ENCODE measurements at places on chromosomes 5 and 9. TPM values are rescaled to one million over a fixed set of nuclear protein-coding genes. Genes with fewer than 3 reads are reported as not detected.

DNA sequence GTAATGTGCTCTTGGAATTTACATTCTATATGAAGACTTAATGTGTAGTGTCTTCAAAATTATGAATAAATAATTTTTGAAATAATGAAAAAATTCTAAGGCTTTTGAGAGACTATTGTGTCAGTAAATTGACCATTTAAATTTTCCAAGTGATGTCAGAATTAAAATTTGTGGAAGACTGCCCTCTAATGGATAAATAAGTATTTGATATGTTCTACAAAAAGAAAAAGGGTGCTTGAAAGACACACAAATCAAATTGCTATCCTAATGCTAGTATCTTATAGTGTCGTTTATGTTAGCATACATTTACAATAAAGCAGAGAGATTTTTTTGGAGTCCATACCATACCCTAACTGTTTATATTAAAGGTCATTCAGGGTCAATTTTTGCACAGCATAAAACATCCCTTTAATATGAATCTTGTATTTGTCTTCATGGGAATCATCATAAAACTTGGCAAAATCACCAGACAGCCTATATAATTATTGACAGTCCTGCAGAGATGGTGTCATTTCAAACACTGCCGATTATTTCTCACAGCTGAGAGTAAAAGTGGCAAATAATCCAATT lies 120.8 kb upstream of the SLC27A6 start:
- no peak overlapping the region for H3K4me3 ChIP-seq
- no peaks in the 10 kb centered on the region for H3K4me1 ChIP-seq
- no peak for DNase-seq
- no peaks in the 10 kb centered on the region for H3K27me3 ChIP-seq

GRCh38 chr9:116116393-116116792 lies 37.2 kb upstream of the PAPPA start:
- DNase-seq = no peak
- H3K4me1 ChIP-seq = no peaks in the 10 kb centered on the region
- no peaks in the 10 kb centered on the region for H3K27me3 ChIP-seq
- no peaks in the 10 kb centered on the region for H3K36me3 ChIP-seq
- H3K27ac ChIP-seq = no peak overlapping the region
- H3K4me3 ChIP-seq = no peak overlapping the region

- no peak for DNase-seq
- no peak overlapping the region for H3K4me3 ChIP-seq
- H3K27ac ChIP-seq = no peak overlapping the region
These were observed 20.1 kb downstream of the ZNF462 start for GRCh38 chr9:106883030-106883429.

DNA sequence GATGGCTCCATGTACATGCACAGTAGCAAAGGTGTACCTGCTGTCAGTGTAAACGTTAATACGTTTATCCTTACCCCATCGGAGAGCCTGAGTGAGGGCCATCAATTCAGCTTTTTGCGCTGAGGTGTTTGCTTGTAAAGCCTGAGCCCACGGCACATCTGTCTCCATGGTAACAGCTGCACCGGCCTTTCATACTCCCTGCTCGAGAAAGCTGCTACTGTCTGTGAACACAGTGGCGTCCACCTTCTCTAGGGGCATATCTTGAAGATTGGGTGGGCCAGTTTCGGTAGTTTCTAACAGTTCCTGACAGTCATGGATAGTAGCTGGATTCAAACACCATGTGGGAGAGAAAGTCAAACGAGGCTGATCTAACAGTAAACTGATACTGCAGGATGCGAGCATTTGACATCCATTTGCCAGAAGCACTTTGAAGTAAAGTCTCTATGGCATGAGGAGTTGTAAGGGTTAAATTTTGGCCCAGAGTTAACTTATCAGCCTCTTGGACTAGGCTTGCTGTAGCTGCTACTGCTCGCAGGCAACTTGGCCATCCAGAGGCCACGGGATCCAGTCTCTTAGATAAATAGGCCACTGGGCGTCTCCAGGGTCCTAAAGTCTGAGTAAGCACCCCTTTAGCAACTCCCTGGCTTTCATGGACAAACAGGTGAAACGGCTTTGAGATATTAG lies 21.0 kb upstream of the RHOBTB3 start:
- H3K27ac ChIP-seq = no peak overlapping the region
- DNase-seq = no peak
- H3K36me3 ChIP-seq = no peaks in the 10 kb centered on the region
- H3K4me3 ChIP-seq = no peak overlapping the region
- H3K27me3 ChIP-seq = no peaks in the 10 kb centered on the region
- H3K4me1 ChIP-seq = no peaks in the 10 kb centered on the region

GRCh38 chr5:116532762-116533525 lies 41.7 kb downstream of the SEMA6A start:
- no peak overlapping the region for H3K4me3 ChIP-seq
- DNase-seq = no peak
- no peaks in the 10 kb centered on the region for H3K36me3 ChIP-seq

- no peaks in the 10 kb centered on the region for H3K36me3 ChIP-seq
- no peak overlapping the region for H3K27ac ChIP-seq
- DNase-seq = no peak
- peaks cover 2% of the 10 kb centered on the region for H3K4me1 ChIP-seq
These were observed 56.2 kb downstream of the SYK start for GRCh38 chr9:90857855-90858254.

DNA sequence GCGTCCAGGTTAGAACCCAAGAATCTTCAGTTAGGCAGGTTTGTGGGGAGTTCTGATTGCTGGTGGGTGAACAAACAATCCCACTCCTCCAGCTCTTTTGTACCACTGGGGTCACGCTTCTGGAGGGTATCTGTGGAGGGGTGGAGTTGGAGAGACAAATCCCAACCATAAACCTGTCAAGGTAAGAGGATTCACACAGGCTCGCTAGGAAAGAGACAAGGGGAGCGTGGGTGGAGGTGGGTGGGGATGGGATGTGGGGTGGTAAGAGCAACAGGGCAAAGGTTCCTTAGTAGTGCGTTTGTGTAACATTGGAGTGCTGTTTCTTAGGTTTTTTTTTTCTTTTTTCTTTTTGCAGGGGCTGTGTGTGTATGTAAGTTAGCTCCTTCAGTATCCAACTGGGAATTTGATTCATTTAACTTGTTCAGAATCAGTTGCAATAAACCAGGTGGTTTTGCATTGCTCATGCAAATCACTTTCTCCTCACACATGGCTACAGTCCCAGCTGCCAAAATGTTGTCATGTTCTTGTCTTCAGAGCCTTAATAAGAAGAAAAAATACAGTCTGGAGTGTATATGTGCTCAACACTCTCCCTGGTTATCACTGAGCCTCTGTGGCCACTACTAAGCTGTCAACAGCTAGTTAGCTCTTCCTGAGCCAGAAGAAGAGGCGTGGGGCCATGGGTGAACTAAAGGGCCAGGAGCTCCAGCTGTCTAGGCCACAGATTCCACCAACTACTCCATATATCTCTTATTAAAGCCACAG lies 164.0 kb upstream of the RAD23B start:
- H3K36me3 ChIP-seq = no peaks in the 10 kb centered on the region
- H3K27ac ChIP-seq = no peak overlapping the region
- no peak overlapping the region for H3K4me3 ChIP-seq
- no peaks in the 10 kb centered on the region for H3K27me3 ChIP-seq
- no peak for DNase-seq

GRCh38 chr5:166726406-166726805 lies 1565.0 kb upstream of the WWC1 start:
- H3K4me1 ChIP-seq = no peaks in the 10 kb centered on the region
- DNase-seq = no peak
- H3K36me3 ChIP-seq = no peaks in the 10 kb centered on the region

GRCh38 chr5:172007175-172008110 lies 1.0 kb upstream of the FBXW11 start:
- H3K4me3 ChIP-seq = peak overlapping the region; percentile 92
- peaks cover 30% of the 10 kb centered on the region for H3K4me1 ChIP-seq
- no peaks in the 10 kb centered on the region for H3K36me3 ChIP-seq
- no peak for DNase-seq

DNA sequence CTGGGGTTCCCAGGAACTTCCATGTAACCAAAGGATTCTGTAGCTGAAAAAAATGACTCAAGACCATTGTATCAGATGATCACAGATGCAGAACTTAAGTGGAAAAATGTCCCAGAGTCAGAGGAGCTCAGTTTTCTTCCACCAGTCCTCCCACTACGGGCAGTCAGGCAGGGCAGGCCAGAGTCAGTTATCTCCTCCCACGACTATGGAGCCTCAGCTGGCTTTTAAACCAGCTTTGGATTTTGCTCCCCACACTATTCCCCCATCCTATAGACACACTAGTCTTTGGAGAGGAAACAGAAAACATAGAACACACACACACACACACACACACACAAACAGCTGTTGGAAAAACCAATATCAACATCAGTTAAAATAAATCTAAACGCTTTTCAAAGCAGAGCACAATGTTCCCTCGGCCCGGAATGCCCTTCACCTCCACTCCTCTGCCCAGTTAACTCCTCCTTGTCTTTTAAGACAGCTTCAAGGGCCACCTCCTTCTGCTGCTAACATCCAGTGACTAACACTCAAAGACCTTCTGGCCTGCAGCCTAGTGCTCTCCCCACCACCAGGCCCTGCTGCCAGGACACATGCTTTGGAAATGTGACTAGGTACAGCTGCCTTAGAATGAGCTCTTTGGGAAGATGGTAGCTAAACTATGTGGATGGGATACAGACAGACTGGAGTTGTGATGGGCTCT lies 56.8 kb downstream of the NIPAL4 start:
- peaks cover 8% of the 10 kb centered on the region for H3K4me1 ChIP-seq
- no peak overlapping the region for H3K27ac ChIP-seq
- no peak overlapping the region for H3K4me3 ChIP-seq
- DNase-seq = no peak

DNA sequence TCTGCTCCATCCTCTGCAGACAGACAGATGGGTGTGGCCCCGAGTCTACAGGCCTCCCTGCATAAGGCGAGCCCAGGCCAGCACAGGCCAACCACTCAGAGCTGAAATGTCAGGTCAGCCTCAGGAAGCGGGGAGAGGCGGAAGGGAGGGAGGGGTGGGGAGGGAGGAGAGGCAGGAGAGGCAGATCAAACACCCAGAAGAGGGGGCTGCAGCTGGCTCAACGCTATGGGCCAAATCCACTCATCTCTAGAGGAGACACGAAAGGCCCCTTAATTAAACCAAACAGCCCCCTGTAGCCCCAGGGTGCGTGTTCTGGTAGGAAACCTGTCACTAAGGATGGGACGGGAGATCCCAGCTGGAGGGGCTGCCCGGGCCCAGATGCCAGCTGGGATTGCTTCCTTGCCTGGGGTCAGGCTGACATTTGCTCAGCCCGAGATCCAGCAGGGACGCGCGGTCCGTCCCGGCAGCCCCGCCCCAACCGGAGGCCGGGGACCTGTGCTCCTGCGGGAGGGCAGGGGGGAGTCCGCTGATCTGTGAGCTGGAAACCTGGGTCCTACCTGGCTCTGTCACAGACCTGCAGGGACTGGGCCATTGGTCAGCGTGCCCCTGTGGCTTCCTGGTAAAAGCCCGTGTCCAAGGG lies 97.2 kb upstream of the SARDH start:
- H3K27ac ChIP-seq = no peak overlapping the region
- H3K4me1 ChIP-seq = no peaks in the 10 kb centered on the region
- H3K27me3 ChIP-seq = no peaks in the 10 kb centered on the region
- H3K4me3 ChIP-seq = no peak overlapping the region

GRCh38 chr5:148953711-148954110 lies 109.2 kb downstream of the SH3TC2 start:
- H3K36me3 ChIP-seq = no peaks in the 10 kb centered on the region
- DNase-seq = no peak
- no peak overlapping the region for H3K27ac ChIP-seq
- no peaks in the 10 kb centered on the region for H3K4me1 ChIP-seq
- no peaks in the 10 kb centered on the region for H3K27me3 ChIP-seq

DNA sequence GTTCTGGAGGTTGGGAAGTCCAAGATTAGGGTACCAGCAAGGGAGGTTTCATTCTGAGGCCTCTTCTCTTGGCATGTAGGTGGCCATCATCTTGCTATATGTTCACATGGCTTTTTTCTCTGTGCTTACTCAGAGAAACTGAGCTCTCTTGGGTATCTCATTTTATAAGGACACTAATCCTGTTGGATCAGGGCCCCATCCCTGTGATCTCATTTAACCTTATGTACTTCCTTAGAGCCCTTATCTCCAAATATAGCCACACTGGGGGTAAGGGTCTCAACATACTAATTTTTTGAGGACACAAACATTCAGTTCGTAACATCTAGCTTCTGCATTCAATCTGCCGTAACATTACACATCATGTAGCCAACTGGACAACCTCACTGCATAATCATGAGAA lies 6.6 kb downstream of the DHX29 start:
- H3K36me3 ChIP-seq = peaks cover 13% of the 10 kb centered on the region
- DNase-seq = no peak
- no peak overlapping the region for H3K4me3 ChIP-seq
- no peaks in the 10 kb centered on the region for H3K27me3 ChIP-seq
- no peak overlapping the region for H3K27ac ChIP-seq
- H3K4me1 ChIP-seq = peaks cover 3% of the 10 kb centered on the region

DNA sequence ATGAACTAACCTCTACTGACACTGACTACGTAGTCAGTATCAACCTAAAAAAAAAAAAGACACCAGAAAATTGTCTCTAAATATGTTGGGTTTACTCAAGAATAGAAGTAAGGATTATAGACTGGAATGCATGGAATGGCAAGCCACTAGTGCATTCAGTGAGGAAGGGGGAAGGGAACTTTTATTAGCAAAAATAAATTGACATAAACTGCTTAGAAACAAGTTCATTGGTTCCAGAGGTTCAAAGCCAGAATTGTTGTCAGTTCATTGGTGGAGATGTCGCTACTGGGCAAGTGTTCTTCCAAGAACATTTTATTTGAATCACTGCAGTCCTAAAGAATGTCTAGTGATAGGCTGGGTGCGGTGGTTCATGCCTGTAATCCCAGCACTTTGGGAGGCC lies 26.1 kb upstream of the AOPEP start:
- peaks cover 7% of the 10 kb centered on the region for H3K27me3 ChIP-seq
- H3K4me1 ChIP-seq = no peaks in the 10 kb centered on the region
- no peaks in the 10 kb centered on the region for H3K36me3 ChIP-seq
- no peak for DNase-seq
- no peak overlapping the region for H3K4me3 ChIP-seq

GRCh38 chr5:169442403-169442874 lies 141.1 kb upstream of the SPDL1 start:
- H3K27me3 ChIP-seq = no peaks in the 10 kb centered on the region
- no peak overlapping the region for H3K4me3 ChIP-seq
- no peaks in the 10 kb centered on the region for H3K36me3 ChIP-seq
- H3K4me1 ChIP-seq = no peaks in the 10 kb centered on the region
- no peak overlapping the region for H3K27ac ChIP-seq
- DNase-seq = no peak

DNA sequence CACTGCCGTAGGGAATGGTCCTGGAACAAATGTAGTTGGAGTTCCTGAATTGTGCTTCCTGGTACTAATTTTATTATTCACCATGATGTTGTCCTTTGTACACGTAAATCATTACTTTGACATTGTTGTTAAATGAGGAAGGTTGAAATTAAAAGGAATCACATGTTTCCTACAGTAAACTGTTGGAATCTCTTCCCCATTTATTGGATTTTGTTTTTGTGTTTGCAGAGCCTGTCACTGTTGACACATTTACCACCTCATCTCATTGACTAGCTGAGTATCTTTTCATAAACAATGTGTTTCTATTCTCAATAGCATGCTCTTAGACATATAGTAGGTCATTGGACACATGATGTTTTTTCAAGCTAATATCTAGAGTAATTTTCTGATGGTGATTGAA lies 1012.5 kb downstream of the NR2F1-AS1 start:
- no peak overlapping the region for H3K4me3 ChIP-seq
- H3K27ac ChIP-seq = no peak overlapping the region
- no peaks in the 10 kb centered on the region for H3K4me1 ChIP-seq

Gene NMRK1
- total RNA-seq = 45.3 TPM

Gene LCN2
- not detected for total RNA-seq

Gene AHRR
- 0.63 TPM for total RNA-seq

Gene SLC34A1
- not detected for total RNA-seq

Gene GARIN3
- total RNA-seq = not detected

Gene MORN5
- total RNA-seq = not detected

Gene IL17B
- not detected for total RNA-seq

Gene DCAF12
- 5.4 TPM for total RNA-seq

Gene IFNA2
- total RNA-seq = not detected
